Stimulated activated CD4-positive, alpha-beta T cell treated with anti-CD3 and anti-CD28 coated beads, Interleukin-1b, Interleukin-23, amount 100 ng/mL, for 1 hour (primary cell): ENCODE measurements at places on chromosomes 12 and 14.

GRCh38 chr12:103924761-103925641, 5.2 kb upstream of the HSP90B1 start:
- no peak for DNase-seq

DNA sequence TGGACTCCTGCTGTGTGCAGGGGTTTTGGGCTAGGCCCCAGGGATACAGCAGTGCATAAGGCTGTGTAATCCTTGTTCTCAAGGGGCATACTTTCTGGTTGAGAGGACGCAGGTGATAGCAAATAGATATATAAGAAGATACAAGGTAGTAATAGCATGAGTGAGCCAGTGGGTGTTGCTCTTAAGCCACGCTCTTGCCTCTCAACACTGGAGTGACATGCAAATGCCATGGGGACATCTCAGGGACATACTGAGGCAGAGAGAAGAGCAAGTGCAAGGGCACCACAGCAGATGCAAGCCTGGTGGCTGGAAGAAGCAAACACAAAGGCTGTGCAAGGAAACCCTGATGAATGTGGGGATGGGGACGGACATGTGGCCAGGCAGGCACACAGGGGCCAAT, 223.3 kb downstream of the CHST11 start:
- DNase-seq, result no peak

DNA sequence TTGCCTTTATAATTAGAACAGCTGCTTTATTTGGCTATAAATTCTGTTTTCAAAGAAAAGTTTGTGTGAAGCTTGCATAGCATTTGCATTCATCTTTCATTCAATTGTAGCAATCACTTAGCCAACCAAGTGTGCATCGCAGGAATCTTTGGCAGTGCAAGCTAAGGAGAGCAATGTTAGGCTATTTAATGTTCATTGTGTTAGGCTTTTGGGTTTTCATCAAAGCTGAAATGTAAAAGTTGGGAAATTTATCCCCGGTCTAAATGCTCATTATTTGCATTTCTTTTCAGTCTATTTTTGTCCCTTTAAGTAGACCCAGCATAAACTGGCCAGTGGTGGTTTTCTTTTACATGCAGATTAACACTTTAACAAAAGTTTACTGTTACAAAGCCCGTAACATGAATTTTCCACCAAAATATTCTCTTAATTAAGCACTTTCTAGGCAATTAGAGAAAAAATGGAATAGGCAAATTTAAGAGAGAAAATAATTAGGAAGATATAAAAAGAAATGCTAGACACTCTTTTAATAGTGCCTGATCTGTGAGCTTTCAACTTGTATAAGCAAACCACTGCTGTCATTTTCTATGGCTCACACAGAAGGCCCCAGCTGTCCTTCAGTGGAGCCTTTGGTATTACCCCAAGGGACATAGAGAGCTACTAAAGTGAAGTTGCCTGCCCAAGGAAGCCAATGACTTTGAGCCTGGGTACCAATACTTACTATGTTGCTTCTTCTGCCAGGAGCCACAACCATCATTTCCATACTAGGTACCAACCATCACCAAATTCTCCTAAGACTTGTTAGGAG, 898.9 kb upstream of the SEL1L start:
- no peak for DNase-seq

DNA sequence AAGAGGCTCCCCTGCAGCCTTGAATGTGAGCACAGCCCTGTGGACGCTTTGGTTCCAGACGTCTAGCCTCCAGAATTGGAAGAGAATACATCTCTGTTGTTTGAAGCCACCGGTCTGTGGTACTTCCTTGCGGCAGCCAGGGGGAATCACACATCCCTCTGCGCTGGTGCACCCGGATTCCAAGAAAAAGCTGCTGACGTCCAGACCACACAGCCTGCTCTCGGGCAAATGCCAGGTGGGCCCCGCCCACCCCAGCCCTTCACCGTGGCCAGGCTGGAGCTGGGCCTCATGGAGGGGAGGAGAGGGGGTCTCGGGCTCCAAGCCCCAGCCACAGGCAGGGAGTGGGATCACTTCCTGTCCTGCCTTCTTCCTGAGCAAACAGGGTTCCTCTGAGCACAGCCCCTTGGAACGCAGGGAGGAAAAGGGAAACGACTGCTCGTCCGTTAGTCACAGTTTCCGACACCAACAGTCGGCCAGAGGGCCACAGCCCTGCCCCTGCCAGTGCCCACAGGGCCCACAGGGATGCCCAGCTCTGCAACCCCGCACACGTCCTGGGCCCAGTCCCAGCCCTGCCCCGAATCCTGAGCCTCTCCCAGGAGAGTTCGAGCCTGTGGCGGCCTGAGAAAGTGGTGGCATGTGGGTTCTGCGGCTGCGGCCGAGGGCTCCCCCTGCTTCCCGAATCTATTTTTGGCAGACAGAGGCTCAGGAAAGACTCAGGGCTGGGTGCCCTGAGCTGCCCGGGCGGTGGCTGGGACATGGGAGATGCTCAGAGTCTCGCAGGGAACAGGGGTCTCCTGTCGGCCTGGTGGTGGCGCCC, 85.3 kb downstream of the RFLNA start:
- no peak for DNase-seq

GRCh38 chr12:56632701-56633467, 2.8 kb upstream of the BAZ2A start:
- no peak for DNase-seq

- DNase-seq, result no peak
Measured at GRCh38 chr12:108145011-108145410, 15.9 kb downstream of the WSCD2 start.

DNA sequence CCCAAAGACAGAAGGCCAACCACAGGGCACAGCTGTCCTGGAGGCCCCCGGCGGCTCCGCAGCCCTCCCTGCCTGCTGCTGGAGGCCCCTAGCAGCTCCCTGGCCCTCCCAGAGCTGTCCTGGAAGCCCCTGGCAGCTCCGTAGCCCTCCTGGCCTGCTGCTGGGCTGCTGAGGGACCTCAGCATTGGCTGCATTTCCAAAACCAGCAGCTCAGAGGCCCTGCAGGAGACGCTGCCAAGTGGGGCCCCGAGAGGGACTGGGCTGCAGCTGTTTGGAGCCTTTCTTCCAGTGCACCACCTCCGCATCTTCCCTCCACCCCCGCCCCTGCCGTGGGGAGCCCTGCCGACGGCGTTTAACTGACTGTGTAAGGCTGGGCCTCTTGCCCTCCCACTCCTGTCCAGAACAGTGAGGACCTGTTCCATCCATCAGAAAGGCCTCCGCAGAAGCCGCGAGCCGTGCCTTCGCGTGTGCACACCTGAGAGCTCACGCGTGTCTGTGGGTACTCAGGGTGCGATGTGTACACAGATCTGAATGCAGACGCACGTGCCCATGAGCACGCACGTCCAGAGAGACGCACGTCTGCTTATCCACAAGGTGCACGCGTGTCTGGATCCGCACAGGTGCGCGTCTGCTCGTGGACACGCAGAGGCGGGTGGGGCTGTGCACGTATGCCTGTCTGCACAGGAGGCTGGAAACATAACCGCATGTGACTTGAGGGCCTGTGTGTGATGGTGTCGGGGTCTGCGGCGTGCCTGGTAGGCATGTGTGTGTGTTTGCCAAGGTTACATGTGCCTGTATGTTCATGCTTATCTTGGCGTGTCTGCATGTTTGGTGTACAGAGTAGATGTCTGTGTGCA, 57.0 kb upstream of the FBRSL1 start:
- no peak for DNase-seq

DNA sequence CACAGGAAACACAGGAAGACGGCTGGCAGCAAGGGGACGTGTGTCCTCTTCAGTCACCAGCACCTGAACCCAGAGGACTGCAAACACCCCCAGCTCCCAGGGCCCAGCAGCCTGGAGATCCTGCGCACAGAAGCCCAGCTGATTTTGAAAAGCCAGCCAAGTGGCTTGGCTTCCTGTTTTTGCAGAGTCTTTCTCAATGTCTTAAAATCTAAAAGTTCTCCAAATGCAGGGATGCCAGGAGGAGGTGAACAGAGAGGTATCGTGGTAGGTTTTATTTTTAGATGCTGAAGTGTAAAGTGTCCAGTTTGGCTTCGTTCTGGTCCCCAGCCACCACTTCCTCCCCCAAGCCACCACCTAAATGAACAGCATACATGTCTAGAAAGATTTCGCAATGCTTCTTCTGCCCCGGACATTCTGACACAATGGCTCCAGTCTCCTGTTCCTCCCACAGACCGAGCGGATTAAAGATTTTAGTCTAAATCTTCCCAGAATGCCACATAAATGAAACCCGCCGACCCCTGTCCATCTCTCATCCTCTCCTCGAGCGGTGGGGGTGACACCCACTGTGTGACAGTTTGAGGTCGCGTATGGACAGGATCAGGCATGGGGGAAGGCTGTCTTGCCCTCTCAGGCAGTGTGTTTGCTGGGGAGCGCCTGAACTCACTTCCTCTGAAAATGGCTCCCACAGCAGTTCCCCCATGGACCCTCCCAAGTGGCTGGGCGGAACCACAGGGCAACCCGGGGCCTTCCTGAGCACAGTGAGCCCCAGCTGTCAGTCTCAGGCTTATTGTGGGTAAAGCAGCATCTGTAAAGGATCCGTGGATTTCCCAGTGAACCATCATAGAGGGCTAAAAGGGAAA, 41.6 kb downstream of the ITPK1 start:
- DNase-seq, result no peak

DNA sequence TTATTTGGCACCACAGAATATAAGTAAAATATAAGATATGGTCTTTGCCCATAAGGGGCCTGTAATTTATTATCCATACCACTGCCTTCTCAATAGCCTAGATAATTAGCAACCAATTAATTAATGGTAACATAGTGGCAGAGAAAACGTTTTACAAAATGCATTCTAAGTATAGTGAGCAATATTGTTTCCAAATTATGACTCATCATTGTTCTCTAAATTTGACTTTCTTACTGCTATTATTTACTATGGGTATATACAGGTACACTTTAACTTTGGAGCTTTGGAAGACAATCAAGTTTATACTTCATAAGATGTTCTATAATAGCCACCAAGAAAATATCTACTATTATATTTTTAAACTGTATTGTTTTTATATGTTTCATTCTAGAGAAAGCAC, 26.7 kb downstream of the DCP1B start:
- DNase-seq, result no peak

DNA sequence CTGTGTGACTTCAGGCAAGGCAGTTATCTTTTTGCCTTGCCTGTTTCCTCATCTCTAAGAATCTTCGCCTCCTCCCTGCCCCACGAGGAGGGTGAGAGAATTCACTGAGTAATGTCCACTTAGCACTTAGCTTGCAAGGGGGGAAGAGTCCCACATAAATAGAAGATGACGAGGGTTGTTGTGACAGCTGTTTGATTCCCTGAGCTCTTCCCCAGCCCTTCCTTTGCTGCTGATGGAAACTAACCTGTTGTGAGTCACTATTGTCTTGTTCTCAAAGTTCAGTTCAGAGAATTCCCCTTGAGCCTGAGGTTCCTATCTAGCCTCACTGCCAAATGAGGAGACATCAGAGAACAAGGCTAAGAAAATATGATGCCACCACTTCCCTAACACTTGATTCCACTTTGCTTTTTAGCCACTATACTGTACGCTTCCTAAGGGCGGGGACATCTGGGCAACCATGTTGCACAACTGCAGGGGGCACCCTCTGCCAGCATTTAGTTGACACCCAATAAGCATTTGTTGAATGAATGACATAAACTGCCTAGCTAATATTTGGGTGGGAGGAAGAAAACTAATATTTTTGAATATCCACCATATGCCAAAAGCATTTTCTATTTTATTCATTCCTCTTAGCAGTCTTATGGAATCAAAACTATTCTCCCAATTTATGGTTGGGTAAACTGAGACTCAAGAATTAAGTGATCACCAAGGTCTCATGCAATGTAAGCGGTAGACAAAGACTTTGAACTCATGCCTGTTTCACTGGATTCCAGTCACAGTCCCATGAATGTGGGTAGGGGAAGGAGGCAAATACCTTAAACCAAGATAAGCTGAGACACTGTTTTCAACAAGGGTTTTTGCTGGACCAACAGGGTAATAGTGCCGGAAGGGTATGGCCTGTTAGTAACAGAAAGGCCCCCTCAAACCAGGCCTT, 77.6 kb downstream of the ZFP36L1 start:
- DNase-seq, result no peak

DNA sequence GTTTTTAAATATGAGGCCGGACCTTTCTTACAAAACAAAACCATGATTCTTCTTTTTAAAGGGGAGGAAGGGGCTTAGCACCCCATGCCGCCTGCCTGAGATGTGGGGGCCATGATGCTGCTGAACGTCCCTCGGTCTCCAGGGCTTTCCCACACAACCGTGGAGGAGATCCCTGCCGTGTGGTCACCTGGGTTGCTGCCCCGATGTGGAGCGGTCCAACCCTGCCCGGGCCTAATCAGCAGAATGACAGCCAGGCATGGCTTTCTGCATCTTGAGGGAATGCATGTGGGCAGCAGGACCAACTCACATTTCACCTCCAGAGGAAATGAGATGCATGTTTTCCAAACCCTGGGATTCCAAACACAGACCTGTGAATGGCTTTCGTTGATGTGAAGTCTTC, 48.9 kb upstream of the C14orf180 start:
- DNase-seq, result no peak

DNA sequence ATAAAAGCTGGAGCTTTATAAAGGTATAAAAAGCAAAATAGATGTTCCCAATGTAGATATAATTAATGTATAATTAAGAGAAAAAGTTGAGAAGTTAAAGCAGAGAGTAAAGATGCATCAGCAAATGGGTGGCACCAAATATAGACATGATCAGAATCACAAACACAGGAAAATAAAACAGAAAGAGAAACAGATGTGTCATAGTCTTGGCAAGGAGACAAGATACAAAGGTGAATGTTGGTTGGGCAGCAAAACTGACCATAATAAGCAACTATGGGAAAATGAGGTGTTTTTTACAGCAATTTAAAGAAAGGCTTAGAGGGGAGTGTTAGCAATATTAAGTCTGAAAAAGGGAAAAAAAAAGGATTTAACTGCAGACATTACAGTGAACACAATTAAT, 135.4 kb upstream of the CLEC14A start:
- DNase-seq, result no peak

DNA sequence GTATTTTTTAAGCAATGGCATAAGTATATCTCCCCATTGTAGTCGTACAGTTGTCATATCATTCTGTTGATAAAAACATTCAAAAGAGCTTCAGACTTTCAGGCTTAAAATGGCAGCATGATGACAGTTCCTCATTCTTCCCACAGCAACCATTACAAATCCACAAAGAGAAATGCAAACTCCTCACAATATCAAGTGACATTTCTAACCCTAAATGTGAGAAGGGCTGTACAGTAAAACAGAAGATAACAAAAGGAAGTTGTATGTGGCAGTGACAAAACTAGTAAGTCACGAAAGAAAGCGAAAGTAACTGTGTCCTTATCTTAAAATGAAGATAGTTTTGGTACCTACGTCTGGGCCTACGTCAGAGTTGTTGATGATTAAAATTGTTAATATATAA, 46.7 kb downstream of the GXYLT1 start:
- no peak for DNase-seq

- DNase-seq, result no peak
Measured at GRCh38 chr12:111175396-111176094, 193.3 kb downstream of the PHETA1 start.

DNA sequence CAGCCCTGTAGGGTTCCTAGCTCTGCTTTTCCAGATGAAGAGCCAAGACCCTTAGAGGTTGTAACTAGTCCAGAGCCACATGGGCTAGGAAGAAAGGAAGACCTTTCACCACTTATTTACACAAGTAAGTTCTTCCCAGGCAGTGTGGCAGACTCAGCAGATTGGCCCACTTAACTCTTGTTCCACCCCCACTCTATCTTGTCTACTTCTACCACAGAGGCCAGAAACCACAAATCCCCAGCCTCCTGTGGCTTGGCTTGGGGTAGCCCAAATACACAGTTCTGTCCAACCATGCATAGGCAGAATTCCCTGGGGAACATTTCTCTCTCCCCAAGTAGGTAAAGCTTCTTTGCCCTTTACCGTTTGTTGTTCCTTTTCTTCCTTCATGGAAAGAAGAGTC, 383.5 kb downstream of the RGS6 start:
- DNase-seq, result no peak
